ENCODE measurements at places on chromosomes 3 and 15.

GRCh38 chr3:16840101-16840424, 44.7 kb upstream of the PLCL2 start:
- no peak for DNase-seq

DNA sequence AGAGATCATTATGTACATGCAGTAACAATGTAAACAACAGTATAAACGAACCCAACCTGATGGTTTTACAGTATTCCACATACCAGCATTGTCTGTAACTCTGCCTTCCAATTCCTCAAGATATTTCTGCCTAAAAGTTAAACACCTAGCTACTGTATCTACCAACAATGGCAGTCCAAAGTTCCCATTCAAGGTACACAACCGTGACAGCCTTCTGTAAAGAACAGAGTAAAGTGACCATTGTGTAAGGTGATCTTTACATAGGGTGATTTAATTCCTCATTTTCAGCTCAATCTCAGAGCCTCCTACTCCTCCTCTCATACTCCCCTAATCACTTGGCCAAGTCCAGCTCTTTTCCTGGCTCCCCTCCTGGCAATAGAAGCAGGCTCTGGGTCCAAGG, 10.4 kb downstream of the SECISBP2L start:
- no peak for DNase-seq

GRCh38 chr3:49132437-49133225, at the start of gene LAMB2:
TSS of gene LAMB2 (minus strand) at chr3:49133050. CDS start at chr3:49132867, 183 bp downstream.
- no peak for DNase-seq

DNA sequence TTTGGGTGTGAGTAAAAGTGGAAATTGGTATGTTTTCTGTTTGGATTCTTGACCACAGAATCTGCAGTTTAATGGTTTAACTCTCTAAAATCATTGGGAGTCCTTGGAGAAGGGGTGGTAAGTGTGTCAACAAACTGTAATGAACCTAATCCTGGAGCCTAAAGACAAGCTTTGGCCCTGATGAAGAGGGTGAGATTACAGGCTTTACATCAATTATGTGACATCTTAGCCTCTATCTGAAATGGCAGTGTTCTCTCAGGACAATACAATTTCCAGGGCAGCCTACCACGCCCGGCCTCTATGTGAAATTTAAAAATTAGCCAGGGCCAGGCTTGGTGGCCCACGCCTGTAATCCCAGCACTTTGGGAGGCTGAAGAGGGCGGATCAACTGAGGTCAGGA, 4.3 kb upstream of the PKM start:
- DNase-seq, result no peak

- no peak for DNase-seq
Measured at GRCh38 chr3:22728406-22728805, 474.7 kb upstream of the UBE2E2 start.

DNA sequence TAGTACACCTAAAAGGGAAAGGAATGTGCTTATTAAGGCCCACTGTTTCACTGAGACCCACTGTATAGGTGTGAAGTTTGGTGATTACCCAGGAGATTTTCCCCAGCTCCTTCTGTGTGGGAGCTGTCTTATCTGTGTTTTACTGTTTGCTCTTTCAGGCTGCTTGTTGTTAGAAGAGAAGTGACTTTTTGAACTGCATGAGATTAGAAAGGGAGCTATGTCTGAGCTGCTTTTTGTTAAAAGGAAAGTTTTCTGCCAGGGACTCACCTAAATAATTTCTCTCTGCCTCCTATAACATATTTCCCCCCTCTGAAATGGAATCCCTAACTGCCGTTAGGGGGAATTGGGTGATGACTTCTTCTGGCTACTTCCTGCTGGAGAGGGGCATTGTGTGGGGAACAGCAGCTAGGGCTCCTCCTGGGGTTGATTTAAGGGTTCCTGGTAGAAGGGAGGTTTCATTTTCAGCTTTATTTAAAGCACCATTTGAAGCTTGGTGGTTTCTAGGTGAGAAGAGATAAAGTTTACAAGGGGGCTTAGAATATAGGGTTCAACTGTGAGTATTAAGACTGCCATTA, 77.1 kb upstream of the ATP11B start:
- DNase-seq, result no peak

DNA sequence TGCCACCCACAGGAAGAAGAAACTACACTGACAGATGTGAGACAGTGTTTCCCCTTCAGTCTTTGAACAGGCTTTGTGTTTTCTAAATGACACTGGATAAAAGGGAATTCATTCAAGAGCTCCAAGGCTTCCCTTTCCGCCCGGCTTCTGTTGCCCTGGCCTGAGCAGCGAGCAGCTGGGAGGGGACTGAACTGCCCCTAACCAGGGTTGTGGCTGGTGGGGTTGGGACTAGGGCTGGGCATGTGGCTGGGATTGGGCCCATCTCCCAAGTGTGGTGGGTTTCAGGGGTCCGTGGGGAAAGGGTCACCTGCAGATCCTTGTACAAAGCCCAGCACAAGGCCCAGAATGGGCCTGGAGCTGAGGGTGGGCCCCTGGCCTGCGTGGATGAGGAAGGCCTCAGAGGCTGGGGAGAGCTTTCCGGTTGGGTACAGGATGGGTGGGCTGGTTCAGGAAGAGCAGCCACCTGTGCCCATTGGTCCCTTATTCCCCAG, 10.4 kb downstream of the VILL start:
- DNase-seq, result no peak

DNA sequence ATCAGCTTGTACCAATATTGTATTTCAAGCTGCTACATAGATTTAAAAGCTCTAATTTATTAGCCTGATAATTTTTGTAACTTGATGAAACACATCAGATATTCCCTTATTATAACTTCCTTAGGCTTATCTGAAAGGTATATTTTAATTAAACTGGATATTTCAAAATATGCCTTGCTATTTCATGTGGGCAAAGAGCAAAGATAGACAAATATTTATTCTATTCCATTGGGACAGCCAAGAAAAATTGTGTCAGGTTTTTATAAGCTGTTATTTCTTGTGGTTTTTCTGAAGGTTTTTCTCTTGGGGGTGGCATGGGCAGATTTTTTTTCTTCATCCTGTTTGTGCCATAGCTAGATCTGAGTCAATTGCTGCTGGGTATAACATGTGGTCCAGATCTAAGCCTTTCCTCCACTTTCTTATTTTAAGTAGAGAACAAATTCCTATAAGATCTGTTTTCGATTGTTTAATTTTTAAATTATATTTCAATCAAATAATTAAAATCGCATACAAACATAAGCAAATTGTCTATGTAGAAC, 249.5 kb downstream of the NAALADL2 start:
- DNase-seq, result no peak
